ENCODE measurements at places on chromosomes 7 and 10. TPM values are rescaled to one million over a fixed set of nuclear protein-coding genes. Genes with fewer than 3 reads are reported as not detected.

GRCh38 chr10:6838118-6838517 lies 258.0 kb upstream of the PRKCQ start:
- DNase-seq: no peak

Gene MICU1
- 61.9 TPM for total RNA-seq

DNA sequence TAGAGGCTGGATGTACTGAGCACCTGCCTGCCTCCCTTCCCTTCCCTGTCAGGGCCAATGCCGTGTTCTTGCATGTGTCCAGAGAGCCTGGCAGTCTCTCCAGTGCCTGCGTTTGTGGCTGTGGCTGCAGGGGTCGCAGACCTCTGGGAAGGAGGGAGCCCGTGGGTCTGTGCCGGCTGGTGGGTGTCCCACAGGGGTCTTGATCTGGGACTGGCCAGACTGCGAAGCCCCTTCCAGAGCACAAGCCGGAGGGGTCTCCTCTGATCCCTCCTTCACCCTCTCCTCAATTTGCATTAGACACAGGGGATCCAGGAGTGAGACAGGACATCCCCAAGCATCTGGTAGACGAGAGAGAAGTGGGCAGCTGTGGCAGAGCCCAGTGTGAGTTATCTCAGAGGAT lies 199.2 kb downstream of the ADARB2 start:
- DNase-seq: no peak

DNA sequence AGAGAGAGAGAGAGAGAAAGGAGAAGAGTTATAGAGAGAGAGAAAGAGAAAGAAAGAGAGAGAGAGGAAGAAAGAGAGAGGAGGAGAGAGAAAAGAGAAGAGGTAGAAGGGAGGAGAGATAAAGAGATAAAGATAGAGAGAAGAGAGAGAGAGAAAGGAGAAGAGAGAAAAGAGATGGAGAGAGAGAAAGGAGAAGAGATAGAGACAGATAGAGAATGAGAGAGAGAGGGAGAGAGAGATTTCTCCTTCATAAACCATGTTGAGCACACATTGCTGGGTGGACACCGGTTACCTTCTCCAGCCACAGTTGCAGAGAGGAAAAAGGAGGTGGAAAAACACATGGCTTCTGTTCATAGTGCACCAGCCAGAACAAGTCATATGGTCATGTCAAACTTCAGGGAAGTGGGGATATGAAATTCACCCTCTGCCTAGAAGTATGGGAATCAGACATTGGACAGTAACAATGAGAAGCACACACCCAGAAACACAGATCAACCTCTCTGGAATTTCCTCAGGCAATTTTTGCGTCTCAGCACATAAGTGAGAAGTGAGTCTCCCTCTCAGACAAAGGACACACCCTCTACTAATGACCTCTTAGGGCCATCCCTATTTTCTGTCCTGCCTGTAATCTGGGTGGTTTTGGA lies 172.5 kb upstream of the SVIL start:
- DNase-seq: peak; percentile 58
